ENCODE measurements at places on chromosomes 3 and 15.

DNA sequence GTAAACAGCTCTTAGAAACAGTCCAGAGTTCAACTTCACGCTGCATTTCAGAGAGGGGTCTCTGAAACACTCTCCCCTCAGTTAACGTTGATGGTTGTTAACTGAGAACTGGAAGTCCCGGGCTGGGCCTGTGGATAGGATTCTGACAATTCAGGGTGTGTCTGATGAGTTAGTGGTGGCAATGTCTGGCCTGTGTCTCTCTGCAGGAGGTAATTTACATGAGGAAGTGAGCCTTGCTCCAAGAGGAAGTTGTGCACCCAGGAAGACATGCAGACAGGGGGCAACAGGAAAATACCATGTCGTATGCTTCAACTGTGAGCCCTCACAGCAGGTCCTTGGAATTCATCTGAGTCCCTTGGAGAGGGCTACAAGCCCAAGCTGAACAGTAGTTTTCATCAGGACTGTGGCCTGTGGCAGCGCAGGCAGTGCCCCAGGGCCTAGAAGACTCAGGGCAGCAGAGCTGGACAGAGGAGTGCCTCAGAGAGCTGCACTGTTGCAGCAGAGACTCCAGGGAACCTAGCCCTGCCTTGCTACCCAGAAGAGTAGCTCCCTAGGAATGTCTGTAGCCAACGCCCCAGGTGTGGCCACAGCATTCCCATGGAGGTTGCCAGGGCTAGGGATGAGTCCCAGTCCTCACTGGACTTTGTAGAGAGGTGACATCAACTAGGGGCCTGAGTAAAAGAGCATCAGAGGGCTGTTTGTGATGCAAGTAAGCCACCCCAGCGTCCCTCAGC, 104.6 kb upstream of the SELENOK start:
- DNase-seq: no peak

- DNase-seq: no peak
Observed at GRCh38 chr3:75180235-75180944, 483.7 kb upstream of the FRG2C start.

- no peak for DNase-seq
Observed at GRCh38 chr3:85760342-85760741, 801.6 kb downstream of the CADM2 start.

- DNase-seq: peak; percentile 34
Observed at GRCh38 chr15:43292375-43293078, 25.8 kb upstream of the TGM5 start.

DNA sequence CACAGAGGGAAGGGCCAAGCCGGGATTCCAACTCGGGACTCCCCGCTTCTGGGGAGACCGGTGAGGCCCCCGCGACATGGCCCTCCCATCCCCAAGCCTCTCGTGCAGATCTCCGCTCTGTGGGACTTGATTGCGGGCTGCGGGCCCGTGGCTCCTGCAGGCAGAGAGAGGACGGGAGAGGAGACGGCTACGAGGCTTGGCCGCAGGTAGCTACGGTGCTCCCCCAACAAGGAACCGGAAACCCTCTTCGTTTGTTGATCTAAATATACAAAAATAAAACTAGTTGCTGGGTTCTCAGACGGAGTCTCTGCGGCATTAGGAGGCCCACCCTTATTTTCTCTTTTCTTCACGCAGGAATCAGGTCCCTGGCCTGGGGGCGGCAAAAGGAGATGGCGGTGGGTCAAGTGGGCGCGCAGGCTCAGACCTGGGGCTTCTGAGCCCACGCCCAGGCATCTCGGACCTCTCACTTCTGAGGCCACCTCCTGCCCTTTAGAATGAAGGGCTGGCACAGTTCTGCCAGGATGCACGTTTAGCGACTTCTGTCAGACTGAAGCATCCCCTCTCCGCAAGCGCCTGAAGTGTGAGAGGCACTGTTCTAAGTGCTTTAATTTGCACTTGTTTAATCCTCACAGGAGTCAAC, 10.9 kb downstream of the GNB5 start:
- DNase-seq: no peak

DNA sequence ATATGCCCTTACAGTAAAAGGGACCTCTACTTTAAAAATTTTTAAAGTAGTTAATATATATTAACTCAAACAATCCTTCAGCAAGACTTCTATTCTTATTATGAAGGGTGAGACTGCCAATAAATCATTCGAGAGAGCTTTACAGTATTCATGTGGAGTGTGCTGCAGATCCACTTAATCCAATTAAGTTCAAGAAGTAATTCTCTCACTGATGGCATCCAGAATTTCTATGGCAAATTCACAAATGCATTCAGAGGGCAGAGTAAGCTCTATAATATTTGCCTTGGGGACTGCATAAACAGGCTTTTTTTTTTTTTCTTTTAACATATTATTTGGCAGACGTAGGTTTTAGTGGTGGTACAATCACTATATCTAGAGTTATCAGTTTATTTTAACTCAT, 692.0 kb downstream of the NLGN1 start:
- no peak for DNase-seq

DNA sequence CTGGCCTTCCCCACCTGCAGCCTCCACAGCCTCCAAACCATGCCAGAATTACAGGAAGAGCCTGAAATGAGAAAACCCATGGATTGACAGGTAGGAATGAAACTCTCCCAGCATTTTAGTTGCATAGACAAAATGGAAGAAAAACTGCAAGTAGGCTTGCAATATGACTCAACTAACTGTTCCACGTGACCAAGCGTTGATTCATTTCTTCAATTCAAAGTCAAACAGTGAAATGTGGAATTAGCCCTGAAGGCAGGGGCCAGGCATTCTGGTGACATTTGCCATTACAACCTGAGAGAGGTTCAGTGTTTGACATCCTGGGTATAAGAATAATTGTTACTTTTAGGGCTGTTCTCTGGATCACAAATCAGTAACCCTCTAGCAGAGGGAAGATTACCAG, 676.5 kb upstream of the CFAP20DC start:
- DNase-seq: no peak

- DNase-seq: no peak
Observed at GRCh38 chr15:91694131-91694830, 159.2 kb upstream of the SLCO3A1 start.

DNA sequence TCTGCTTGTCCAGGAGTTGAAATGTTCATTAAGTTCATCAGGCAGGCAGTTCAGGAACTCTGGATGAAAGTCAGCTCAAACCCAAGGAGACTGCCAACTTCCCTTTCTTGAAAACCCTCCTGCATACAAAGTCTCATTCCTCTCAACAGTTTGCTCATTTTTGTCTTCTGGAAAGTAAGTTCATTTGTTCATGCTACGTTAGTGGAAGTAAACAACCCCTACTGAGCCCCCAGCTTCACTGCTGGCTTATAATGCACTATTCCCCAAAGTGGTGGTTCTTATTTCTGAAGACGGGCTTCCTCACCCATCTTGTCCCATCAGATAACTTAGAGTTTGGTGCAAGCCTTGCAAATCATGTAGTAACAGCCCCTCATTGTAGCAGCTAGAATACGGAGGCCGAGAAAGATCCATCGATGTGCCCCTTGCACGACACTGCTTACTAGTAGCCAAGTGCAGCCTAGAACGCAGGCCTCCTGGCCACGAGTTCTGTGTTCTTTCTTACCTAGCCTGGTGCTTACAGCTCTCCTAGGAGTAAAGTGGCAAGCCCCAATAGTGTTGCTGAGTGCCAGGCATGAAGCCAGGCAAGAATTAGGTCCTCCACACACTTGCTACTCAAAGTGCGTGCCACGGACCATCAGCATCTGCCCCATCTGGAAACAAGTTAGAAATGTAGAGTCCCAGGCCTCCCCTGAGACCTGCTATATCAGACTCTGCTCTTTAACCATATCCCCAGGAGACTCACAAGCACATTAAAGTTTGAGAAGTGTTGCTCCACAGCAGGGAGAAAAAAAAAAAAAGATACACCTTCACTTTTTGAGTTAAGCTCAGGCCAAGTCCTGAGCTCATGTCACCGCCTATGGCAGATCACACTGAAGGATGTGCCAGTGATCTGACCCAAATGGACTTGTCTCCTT, 82.5 kb downstream of the RFTN1 start:
- DNase-seq: no peak

GRCh38 chr15:58934114-58934447, 602 bp upstream of the SLTM start:
- no peak for DNase-seq

GRCh38 chr15:25869701-25870100, 6.6 kb upstream of the ATP10A start:
- no peak for DNase-seq

GRCh38 chr3:42014921-42015533, 53.1 kb upstream of the ULK4 start:
- DNase-seq: no peak

GRCh38 chr3:139281096-139281495, 62.7 kb upstream of the MRPS22 start:
- DNase-seq: no peak

DNA sequence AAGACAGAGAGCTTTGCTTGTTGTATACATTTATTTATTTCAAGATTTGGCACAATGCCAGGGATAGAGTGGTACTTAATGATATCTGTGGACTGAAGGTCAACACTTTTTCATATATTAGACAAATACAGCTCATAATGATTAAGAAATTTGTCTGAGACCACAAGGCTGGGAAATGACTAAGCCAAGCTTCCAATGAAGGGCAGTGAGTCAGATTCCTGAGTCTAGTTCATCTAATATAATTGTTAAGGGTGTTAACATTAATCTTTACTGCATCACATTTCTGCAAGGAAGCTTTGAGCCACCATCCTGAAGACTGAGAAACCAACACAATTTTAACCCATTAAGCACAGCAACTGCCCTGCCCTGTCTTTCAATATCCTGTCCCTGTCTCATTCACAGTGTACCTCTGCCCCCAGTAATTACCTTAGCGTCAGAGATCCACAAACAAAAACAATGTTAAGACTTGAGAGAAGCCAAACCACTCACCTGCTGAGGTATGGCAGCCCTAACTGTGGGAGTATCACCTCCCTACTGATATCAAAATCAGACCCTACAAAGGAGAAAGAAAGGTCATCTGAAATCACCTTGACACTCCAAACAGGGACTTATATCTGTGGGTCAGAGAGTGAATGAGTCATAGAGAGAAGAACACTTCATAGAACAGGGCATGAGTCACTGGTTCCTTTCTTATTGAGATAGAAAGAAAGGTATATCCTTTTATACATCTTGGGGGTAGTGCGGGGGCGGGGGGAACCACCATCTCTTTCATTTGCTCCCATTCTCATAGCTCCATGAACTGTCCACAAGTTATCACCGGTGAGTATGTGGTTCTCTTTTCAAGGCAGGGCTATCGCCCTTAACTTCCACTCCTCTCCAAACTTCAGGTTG, 74.7 kb downstream of the MAGI1 start:
- DNase-seq: peak; percentile 56

- DNase-seq: no peak
Observed at GRCh38 chr3:191644291-191644690, 183.3 kb downstream of the PYDC2 start.

- no peak for DNase-seq
Observed at GRCh38 chr15:43735416-43735815, 10.8 kb upstream of the PDIA3 start.

GRCh38 chr3:126305427-126305826, 51.8 kb downstream of the KLF15 start:
- no peak for DNase-seq

GRCh38 chr3:115576325-115576875, 46.9 kb upstream of the GAP43 start:
- no peak for DNase-seq

- no peak for DNase-seq
Observed at GRCh38 chr15:75063338-75063737, 39.9 kb downstream of the PPCDC start.

DNA sequence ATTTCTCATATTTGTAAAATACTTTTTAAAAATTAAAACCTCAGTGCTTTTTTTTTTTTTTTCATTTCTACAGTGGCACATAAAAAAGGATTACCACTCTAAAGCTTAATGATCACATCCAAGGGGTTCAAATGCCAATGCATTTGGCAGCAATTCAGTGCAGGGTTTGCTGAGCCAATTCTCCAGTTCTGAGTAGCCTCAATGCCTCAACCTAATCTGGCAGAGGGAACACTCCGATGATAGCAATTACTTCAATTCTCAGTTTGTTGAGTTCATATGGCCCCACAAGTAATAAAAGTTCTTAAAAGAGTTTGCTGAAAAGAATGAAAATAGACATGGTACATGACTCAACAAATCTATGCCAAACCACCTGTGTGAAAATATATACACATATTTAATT, 79.3 kb upstream of the RBMS3 start:
- DNase-seq: no peak

- no peak for DNase-seq
Observed at GRCh38 chr15:77975332-77976094, 102.0 kb downstream of the TBC1D2B start.

DNA sequence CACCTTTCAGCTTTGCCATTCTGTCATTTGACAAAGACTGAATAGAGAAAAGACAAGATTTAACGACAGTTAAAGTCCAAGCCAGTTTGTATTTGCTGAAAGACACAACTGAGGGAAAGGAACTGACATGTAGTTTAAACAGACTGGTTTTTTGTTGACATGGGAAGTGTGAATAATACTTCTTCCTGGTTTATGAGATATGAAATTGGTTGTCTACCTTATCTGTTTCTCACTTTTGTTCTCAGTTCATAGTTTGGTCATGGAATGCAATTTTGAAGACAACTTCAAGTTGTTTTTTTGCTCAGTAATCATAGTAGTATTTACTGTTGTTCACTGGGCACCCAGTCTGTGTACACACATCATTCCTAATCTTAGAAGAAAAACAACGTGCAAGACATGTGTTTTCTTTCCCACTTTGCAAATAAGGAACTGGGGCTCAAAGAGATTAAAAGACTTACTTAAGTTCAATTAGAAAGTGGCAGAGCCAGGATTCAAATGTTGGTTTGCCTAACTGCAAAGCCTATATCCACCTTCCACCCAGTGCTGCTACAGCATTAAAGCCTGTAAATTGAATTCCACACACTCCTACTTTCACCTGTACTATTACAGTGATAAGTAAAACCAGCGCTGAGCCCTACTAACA, 103.5 kb downstream of the LPP start:
- DNase-seq: no peak

DNA sequence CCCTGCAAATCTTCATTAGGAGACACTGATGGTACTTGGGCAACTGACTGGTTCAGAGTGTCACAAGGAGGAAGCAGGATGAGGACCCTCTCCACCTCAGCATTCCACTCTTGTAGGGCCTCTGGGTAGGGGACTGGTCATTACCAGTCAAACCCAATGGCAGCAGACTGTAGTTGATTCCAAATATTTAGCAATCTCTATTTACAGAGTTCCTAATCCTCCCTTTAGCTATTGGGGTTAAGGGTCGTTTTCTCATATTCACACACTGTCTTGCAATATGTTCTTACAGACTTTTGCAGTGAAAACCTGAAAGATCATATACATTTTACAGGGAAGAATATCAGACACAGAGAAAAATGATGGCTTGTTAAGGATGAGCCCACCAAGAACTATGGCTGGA, 397.7 kb downstream of the GAP43 start:
- DNase-seq: no peak
